Naive thymus-derived CD4-positive, alpha-beta T cell (primary cell): ENCODE measurements at places on chromosomes 5 and 9. TPM values are rescaled to one million over a fixed set of nuclear protein-coding genes. Genes with fewer than 3 reads are reported as not detected.
A peak's percentile ranks its signal among the peaks of the same experiment; 100 is the strongest.

LHFPL2 gene
- 2.1 TPM for total RNA-seq

SLC6A3 gene
- total RNA-seq = not detected

POLE3 gene
- total RNA-seq = 64.7 TPM

NSG2 gene
- total RNA-seq = not detected

FBXO4 gene
- total RNA-seq = 14.6 TPM

CCDC192 gene
- total RNA-seq = not detected

MRRF gene
- total RNA-seq = 34.8 and 37.6 TPM in 2 replicates

SAXO1 gene
- total RNA-seq = not detected in 2 replicates

PCDHGC5 gene
- 0.13 TPM for total RNA-seq

NOTCH1 gene
- 58.0 TPM for total RNA-seq

MOCS2 gene
- total RNA-seq = 20.2 and 20.9 TPM in 2 replicates

ARHGEF37 gene
- total RNA-seq = 1.8 TPM

- no peak for DNase-seq
Observed at GRCh38 chr9:87699835-87700234, 26.1 kb upstream of the CTSL start.

DNA sequence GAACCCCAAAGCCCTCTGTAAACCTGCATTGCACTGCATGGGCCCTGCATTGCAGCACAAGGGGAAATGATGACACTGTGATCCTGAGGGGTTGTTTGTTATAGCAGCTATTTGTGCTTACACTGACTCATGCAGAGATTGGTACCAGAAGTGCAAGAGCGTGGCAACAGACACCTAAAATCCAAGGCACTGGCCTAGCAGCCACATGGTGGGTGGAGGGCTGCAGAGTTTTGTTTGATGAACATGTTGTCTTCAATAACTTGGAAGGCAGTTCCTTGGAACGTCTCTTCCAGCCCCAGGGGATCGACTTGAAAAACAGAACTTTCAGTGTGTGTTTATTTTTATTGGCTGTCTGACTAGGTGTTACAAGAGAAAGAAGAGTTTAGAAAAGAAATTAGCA lies 14.5 kb downstream of the FCN2 start:
- no peak for DNase-seq

DNA sequence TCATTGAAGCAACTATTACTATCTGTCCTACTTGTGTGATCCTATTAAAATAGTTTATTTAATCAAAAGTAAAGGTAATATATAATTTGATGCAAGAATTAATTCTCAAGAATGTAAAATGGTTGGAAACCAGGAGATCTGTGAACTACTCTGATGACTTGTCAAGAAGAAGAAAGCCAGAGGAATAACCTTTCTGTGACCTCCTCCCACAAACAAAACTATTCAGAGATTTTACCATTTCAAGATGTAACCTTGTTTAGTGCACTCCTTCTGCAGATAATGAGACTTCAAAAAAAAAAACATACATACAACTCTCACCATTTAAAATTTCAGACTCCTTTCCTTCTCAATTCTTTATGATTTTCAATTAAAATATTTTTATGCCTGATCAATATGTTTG lies 79.5 kb downstream of the RFX3 start:
- no peak for DNase-seq

DNA sequence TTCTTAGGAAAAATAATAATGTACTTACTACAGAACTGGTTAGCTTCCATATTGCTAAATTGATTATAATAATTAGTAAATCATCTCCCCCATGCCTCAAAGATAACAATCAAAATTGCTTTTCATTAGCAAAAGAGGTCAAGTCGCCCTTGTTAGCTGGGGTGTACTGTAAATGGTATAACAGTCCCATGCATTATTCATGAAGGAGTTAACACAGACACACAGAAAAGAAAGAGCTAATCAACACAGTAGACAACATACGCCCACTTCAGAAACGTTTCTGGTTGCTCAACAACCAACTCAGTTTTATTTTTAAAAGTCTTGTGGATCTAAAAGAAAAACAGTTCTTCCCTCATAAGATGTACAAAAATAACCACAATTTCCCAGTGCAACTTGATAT lies 100.2 kb downstream of the MPDZ start:
- DNase-seq = no peak

- no peak for DNase-seq
Observed at GRCh38 chr9:19937121-19937520, 148.3 kb upstream of the SLC24A2 start.

GRCh38 chr5:118076490-118076889 lies 911.9 kb downstream of the DTWD2 start:
- DNase-seq = no peak

GRCh38 chr9:82584349-82584863 lies 478.5 kb downstream of the RASEF start:
- no peak for DNase-seq

- DNase-seq = no peak
Observed at GRCh38 chr9:126367139-126367538, 40.5 kb downstream of the MVB12B start.

DNA sequence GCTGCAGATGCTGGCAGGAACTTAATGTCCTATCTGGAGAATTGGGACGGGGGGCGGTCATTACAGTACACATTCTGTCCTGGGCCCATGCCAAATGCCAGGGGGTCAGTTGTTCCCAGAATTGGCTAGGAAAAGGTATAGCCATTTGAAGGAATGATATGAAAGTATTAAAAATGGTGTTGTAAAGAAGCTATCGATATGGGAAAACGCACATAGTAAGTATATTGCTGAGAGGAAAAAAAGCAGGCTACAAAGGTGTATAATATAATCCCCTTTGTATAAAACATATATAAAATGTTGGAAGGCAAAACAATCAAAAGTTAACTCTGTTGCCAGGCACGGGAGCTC lies 450 bp upstream of the ARHGEF39 start:
- DNase-seq = no peak

DNA sequence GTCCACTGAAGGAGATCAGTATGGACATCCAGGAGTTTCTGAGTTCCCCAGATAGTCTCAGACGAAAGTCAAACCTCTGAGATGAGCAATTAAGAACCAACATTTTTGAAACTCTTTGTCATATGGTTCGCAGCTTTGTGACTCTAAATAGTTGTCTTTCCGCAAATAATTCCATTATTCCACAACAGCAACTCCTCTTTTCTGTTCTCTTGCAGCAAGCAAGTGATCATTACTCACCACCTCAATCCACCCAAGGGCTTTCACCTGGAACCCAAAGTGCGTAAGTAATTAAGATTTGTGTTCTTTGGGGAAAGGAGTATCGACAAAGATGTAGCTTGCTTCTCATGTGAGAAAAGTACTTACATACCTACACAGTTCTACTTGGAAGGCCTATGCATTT lies 15.6 kb downstream of the MTX3 start:
- DNase-seq = no peak

GRCh38 chr9:124855944-124856765 lies 2.9 kb downstream of the WDR38 start:
- no peak for DNase-seq

GRCh38 chr9:136629879-136630661 lies 32.6 kb upstream of the EGFL7 start:
- DNase-seq = peak; percentile 51

- DNase-seq = no peak
Observed at GRCh38 chr5:173015192-173015591, 31.6 kb downstream of the ATP6V0E1 start.

- no peak for DNase-seq
Observed at GRCh38 chr5:178515776-178516503, 74.3 kb downstream of the COL23A1 start.

DNA sequence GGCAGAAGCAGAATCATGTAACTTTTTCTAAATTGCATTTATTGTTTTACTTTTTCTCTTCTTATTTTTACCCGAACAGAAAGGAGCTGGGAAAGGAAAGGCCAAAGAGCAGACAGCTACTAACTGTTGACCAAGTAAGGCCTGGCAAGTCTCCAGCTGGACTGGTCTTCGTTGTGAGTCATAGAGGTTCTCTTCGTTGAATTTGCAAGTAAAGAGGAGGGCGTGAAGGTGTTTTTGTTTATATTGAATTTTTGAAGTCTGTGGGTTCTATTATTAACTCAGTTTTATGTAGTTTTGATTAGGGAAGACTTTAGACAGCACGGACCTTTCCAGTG lies 416.5 kb upstream of the CCNH start:
- DNase-seq = no peak

DNA sequence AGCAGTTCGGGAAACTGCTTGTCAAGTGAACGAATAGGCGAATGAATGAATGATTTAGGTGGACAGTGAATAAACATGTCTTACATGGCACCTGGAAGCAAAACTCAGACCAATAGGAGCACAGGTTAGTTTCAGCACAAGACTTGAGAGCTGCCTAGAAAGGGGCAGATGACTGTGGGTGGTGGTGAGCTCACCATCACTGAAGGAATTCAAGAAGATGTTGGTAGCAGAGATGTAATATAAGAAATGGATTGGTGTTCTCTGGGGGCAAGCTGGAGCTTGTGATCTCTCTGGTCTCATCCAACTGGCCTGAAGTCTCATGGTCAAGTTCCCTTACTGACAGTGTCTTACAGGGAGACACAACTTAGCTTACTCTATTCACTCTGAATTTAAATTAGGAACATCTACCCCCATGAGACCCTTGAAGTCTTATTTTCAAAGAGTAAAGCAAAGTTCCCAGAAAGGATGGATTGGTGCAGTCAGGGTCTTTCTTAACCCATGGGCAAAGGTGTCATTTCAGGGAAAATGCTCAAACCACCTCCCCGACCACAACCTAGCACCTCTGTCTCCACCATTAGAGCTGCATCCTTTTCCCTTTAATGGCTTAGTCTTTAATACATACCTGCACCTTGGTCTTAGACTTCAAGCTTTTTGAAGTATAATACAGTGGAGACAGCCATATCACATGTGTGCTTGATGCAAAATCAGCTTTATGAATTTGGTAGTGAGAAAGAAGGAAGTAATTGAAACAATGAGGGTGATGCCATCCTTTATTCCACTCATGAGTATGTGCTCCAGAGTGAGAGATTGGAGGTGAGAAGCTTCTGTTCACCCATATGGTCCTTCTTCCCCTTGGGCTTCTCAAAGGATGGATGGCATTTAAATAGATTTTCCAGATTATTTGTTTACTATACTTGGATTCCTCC lies 5.1 kb downstream of the LCP2 start:
- DNase-seq = no peak

DNA sequence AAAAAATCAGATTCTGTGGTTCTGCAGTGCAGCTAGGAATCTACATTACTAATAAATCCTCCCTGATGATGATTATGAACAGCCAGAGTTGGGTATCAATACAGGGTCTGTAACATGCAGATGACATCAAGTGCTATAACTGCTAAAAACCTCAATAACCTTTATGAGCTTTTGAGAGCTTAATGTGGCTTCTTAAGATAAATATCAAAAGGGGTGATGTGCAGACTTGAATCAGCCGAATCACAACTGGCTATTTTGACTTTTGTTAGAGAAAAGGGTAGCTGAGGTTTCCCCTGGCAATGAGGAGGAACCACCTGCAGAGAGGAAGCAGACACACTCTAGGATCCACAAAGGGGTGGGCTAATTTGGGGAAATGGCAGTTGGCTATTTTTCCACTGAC lies 30.2 kb downstream of the CAPSL start:
- DNase-seq = no peak

DNA sequence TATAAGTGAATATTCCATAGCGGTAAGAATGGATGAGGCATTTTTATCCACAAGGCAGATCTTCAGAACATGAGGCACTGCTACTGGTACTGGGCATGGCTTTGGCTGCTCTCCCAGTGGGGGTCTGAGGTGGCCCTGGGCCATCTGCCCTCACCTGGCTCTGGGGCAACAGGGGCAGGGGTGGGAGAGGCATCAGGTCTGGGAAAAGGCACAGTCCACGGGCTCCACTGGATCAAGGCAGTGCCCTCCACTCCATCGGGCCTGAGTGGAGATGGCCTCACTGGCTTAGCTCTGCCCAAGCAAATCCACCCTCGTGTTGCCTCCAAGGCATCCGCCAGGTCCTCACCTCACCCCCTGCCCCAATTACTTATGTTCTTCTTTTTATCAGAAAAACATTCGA lies 10.9 kb upstream of the NKD2 start:
- no peak for DNase-seq

GRCh38 chr9:113468716-113469448 lies 5.4 kb downstream of the RGS3 start:
- DNase-seq = no peak

DNA sequence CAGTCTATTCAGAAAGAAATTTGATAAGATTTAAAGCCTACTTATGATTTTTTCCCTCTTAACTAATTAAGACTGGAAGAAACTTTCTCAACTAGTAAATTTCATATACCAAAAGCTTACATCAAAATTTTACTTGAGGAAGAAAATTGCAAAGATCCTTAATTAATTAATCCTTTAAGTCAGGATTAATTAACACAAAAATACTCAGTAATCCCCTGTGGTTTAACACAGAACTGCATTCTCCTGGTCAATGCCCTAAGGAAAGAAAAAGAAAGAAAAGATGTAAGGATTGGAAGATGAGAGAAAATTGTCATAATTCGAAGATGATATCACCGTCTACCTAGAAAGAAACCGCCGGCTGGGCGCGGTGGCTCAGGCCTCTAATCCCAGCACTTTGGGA lies 17.3 kb upstream of the RUFY1 start:
- DNase-seq = no peak

- no peak for DNase-seq
Observed at GRCh38 chr5:111755942-111756381, 1.0 kb downstream of the NREP start.

DNA sequence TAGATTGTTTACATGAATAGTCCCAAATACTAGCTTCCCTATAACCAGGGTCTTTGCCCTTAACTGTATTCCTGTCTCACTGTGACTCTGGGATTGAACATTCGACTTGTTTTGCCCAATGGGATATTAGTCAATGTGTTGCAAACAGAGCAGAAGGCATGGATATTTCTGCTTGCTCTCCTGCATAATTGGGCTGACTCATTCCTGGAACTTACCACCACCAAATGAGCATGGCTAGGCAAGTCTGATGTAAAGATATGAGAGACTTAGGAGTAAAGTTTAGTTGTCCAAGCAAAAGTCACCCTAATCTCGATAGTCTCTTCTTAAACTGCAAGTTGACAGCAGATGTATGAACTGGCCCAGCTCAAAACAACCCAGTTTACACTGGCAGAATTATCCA lies 273.5 kb upstream of the CCNG1 start:
- no peak for DNase-seq

- DNase-seq = no peak
Observed at GRCh38 chr5:166166071-166166470, 2125.4 kb upstream of the WWC1 start.

GRCh38 chr5:75993643-75994520 lies 89.3 kb upstream of the SV2C start:
- DNase-seq = no peak

DNA sequence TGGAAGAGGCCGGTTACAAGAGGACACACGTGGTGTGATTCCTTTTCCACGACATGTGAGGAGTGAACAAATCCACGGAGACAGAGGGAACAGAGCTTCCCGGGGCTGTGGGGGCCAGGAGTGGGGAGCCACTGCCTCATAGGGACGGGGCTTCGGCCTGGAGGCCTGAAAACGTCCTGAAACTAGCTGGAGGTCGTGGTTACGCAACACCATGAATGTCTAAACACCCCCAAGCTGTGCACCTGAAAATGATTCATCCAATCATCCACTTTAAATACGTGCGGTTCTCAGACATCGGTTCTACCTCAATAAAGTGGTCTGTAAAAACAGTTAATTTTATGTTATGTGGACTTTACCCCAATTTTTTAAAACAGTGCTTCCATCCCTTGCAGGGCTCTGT lies 65.3 kb upstream of the PPP1R26 start:
- no peak for DNase-seq

- no peak for DNase-seq
Observed at GRCh38 chr5:81980160-81980559, 8.3 kb downstream of the ATG10 start.
